ENCODE measurements at places on chromosomes 16 and 17.
A peak's percentile ranks its signal among the peaks of the same experiment; 100 is the strongest.

- DNase-seq, result no peak
These were observed 24.6 kb upstream of the SPNS2 start for GRCh38 chr17:4474093-4474492.

DNA sequence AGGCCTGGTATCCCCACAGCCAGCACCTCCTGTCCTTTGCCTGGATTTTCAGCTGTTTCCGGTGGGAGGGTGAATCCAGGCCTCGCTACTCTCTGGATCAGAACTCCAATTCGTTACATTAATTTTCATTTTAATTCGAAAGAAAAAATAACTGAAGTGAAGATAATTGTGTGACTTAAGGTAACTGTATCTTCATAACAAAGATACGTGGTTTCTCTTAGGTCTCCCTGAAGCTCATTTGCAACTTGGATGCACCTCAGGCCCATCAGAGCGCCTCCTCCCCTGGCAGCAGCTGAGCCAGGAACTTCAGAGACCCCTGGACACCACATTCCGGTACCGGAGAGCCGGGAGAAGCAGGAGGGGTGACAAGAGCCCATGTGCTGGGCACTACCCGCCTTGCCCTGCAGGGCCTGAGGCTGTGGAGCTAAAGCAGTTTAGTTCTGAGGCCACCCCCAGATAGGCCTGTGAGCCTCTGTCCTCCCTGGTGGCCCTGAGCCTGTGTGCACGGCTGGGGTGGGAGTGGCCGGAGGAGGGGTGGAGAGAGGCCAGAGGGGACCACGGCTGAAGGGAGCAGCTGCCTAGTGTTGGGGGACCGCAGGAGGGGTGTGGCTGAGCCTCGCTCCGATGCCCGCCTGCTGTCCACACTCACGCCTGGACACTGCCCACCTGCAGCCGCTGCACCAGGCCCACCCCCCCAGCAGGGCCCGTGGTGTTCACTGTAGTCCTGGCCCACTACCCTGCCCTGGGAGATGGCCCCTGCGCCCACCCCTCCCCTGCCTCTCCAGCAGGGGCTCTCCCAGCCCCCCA, 11.4 kb upstream of the DUS1L start:
- DNase-seq, result no peak

DNA sequence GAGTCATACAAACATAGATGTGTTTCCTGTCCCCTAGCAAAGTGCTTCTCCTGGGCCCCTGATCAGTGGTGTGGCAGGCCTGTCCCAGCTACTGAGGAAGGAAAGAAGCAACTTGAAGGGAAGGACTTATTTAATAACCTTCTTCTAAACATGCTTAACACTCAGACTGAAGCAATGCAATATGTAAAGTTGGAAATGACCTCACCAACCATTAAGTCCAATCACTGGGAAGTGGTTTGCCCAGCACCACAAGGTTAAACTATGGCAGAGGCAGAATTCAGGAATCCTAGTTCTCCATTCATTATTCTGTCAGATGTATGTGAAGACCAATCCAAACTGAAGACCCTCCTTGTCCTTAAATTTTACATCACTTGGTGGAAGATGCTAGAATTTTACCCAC, 39.1 kb downstream of the CENPV start:
- no peak for DNase-seq

DNA sequence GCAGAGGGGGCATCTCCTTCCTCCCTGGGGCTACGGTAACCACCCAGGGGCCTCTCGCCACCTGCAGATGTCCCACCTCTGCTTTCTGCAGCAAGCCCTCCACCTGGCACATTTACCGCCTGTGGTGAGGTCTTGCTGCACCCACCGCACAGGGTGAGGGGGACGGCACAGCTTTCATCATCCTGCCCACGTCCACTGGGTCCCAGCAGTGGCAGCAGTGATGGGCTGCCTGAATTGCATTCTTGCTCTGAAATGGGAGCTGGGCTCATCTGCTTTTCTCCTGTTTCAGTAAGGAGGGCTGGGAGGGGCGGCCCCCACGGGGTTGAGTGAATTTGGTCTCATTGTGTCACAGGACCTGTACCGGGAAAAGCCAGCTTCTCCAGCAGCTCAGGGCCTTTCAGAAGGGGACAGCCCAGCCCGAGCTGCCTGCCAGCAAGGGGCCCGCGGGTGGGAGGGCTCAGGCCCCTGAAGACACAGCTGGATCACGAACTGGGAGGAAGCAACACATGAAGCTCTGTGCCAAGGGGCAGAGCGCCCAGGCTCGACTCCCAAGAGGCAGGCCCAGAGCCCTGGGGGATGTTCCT, 12.7 kb downstream of the DNAAF8 start:
- DNase-seq, result no peak

DNA sequence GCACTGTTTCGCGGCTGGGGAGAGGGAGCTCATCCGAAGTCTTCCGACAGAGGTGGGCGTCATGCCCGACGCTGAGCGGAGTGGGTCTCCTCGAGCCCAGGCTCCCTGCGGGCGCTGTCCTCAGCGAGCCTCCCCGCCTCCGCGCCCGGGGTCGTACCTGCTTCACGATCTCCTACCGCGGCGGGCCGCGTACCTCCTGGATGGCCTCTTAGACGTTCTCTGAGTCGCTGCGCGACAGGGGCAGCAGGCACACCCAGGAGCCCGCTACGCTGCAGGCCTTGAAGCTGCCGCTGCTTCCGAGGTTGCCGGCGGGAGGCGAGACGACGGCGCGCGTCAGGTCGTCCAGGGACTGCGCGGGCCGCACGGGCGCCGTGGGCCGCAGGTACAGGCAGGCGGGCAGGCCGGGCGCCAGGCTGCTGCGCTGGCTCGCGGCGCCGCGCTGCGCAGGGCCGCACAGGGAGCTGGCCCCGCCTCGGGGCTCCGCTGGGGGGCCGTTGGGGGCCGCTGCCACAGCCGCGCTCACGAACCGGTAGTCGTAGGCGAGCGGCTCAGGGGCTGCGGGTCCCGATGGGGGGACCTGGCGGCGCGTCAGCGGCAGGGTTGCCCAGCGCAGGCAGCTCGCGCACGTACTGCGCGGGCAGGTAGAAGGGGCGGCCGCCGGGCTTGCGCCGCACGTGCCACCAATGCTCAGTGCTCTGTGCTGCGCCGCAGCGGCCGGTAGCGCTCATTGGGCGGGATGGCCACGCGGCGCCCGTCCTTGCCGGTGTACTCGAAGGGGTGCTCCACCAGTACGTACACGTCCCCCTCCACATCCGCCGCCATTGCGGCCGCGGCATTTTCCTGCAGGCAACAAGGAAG, 116.4 kb upstream of the SMURF2 start:
- DNase-seq, result no peak

DNA sequence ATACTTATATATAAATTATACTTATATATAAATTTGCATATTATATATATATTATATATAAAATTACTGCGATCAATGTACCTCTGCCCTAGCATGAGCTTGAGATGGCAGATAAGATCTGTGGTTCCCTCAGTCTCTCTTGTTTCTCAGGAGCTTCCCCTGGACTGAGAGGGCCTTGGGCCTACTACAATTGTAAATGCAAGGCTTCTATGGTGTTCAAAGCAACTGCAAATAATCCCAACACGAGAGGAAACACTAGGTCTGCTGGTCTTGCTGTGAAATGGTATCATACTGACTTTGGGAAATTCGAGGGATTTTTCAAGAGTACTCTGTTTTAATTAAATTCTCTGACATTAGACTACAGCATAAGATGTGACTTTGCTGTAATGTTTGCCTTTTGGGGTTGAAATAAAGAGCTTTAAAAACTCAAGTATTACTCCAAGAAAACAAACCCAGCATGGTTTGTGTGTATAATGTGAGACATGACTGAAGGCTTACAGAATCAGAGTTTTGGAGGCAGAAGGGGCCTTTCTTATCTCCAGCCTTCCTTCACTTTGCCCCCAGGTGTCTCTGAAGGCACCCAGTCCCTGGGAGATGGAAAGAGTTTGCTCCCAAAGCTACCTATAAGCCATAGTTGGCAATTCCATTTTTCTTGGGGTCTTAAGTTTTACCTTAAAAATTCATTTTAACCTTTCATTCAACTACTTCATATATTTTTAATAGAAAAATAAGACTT, 24.2 kb downstream of the ACSM1 start:
- DNase-seq, result no peak

DNA sequence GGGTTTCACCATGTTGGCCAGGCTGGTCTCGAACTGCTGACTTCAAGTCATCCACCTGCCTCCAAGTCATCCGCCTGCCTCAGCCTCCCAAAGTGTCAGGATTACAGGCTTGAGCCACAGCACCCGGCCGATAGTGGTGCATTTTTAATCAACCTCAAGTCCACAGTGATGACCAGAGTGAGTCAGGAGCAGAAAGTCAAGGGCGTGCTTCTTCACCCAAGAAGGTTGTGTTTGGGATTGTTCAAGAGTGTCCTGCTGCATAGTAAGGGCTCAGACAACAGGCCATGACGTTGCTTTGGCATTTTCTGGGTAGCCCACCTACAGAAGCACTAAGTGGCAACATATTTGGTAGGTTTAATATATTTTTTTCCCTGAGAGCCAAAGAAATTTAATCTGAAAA, 108.3 kb upstream of the FAM20A start:
- no peak for DNase-seq

DNA sequence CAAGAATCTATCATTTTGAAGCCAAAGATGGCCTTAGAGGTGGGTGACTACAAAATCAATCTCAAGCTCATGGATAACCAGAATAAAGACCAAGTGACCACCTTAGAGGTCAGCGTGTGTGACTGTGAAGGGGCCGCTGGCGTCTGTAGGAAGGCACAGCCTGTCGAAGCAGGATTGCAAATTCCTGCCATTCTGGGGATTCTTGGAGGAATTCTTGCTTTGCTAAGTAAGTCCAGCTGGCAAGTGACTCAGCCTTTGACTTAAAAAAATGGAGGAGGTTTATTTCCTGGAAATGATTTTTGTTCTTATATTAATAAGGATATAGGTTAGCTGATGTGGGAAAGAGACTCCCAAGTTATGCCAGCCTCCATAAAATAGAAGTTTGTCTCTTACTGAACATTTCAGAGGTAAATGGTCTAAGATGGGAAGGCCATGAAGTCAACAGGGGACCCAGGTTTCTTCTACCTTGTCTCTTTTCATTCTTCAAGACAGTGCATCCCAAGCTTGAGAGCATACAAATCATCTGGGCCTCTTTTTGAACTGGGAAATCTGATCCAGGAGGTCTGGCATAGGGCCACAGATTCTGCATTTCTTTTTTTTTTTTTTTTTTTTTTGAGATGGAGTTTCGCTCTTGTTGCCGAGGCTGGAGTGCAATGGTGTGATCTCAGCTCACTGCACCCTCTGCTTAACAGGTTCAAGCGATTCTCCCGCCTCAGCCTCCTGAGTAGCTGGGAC, 19.8 kb upstream of the TANGO6 start:
- DNase-seq, result no peak

GRCh38 chr16:11627822-11628457, 40.3 kb upstream of the SNN start:
- no peak for DNase-seq

DNA sequence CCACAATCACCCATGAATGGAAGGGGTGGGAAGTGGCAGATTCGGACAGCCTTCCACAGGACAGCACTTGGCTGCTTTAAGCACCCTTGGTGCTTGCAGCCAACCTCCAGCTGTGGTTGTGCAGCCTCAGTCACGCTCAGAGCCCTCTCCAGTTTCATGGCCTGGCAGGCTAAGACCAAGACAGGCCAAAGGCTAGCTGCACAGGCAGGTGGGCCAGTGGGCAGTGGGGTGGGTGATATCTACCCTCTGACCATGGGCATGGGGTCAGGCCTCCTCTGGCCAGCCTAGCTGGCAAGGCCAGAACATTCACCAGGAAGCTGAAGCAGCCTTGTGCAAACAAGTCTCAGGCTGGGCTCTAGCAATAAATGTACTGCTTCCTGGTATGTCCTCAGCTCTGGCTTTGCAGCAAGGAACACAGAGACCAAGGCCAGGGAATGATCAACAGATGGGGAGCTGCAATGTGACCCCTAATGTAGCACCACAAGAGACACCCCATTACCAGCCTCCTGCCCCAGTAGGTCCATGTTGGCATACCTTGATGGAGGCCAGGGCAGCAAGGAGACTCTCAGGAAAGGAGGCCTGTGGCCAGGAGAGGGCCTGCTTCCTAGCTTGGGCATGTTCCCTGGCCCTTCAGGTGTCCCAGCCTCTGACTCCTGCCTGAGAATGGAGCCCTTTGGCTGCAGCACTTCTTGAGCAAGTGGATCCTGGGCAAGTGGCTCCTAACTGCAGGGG, 20.9 kb downstream of the HSD11B2 start:
- no peak for DNase-seq

DNA sequence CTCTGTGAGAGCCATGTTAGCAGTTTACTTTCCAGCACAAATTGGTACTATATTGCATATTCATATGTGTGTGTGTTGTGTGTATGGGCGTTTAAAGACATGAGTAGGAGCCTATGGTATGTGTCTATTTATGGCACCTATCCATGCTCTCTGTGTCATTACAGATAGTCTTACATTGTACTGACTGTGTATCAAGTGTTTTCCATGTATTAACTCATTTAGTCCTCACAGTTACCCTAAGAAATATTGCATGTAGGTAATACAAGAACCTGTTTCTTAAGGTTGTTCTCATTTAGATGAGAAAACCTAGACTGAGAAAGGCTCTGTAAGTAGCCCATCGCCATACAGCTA, 1.6 kb downstream of the ALG1 start:
- no peak for DNase-seq

GRCh38 chr16:82056550-82056896, 21.5 kb downstream of the HSD17B2 start:
- DNase-seq, result no peak

DNA sequence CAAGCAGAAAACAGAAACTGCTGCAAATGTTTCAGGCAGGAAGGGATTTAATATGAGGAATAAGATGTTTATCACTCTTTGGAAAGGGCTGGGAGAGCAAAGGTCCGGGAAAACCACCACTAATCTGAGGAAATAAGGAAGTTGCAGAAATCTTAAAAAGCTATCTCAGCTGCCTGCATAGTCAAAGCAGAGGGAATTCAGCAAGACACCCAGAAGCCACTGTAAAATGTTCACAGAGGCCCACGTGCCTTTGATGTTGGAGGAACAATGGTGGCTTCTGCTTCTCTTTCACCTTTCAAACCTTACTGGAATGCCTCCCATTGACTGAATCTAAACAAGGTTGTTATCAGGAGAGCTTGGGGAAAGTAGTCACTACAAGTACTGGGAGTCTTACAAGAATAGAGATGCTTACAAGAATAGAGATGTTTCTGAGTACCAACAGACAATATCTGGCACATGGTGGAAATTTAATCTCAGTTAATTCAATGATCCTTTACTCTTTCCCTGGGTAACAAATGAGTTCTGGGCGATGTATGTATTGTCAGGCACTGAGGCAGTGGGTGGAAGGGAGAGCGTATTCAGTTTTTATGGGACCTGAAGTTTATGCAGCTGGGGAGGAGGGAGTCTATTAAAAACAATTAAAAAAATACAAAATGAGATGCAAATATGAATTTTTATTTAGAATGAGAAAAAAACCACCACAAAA, 56.1 kb upstream of the MED13 start:
- no peak for DNase-seq

DNA sequence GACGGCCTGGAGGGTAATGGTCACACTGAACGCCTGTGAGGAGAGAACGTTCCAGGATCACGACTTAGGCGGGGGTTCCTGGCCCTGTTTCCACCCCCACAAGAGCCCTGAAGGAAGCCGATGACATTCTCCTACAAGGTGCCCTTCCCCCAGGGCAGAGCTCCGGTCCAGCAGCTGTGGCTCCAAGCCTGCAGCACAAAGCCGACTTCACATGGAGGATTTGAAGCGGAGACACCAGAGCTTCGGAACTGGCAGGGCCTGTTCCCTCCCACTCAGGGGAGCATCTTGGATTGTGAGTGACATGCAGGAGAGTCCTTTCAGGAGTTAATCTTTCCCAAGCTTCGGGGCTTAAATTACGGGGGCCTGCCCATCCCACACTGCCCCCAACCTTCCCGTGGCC, 5.0 kb downstream of the FADS6 start:
- no peak for DNase-seq

GRCh38 chr16:85360323-85361277, 248.3 kb upstream of the CIBAR2 start:
- DNase-seq, result peak; percentile 13

- DNase-seq, result peak; percentile 83
These were observed 6.7 kb upstream of the SLC25A39 start for GRCh38 chr17:44331249-44331760.
